ENCODE measurements at places on chromosomes 11 and 22. TPM values are rescaled to one million over a fixed set of nuclear protein-coding genes. Genes with fewer than 3 reads are reported as not detected.

Gene C11orf21
- not detected for total RNA-seq

Gene JAM3
- total RNA-seq: 4.0 TPM

Gene KCNJ1
- total RNA-seq: not detected

Gene OR52H1
- total RNA-seq: not detected

Gene KRTAP5-3
- total RNA-seq: not detected

Gene TRIM22
- 1.1 TPM for total RNA-seq

Gene TMEM191C
- total RNA-seq: 0.66 TPM

Gene APOL5
- not detected for total RNA-seq

Gene DRD4
- total RNA-seq: 0.34 TPM

Gene KRTAP5-10
- not detected for total RNA-seq

Gene MRGPRX4
- total RNA-seq: not detected

Gene PLEKHA7
- 56.2 TPM for total RNA-seq

Gene OR6A2
- not detected for total RNA-seq

Gene ANO9
- 0.70 TPM for total RNA-seq

Gene CARNS1
- 0.12 TPM for total RNA-seq

Gene SYT13
- 5.4 TPM for total RNA-seq

Gene ZNF215
- 0.86 TPM for total RNA-seq

Gene ZNF195
- total RNA-seq: 16.6 TPM

Gene OR51B4
- not detected for total RNA-seq

Gene IGLL5
- total RNA-seq: not detected

Gene PES1
- 115 TPM for total RNA-seq

Gene ZNF280B
- total RNA-seq: 1.1 TPM

Gene FDX1
- 15.0 TPM for total RNA-seq

Gene BDNF
- 9.3 TPM for total RNA-seq

Gene OMP
- total RNA-seq: not detected

Gene OR8G5
- not detected for total RNA-seq

Gene RBMXL2
- not detected for total RNA-seq

Gene LMNTD2
- total RNA-seq: 2.9 TPM

Gene MYO7A
- total RNA-seq: 1.4 TPM

Gene OR2AG2
- total RNA-seq: not detected

Gene OR4D5
- not detected for total RNA-seq

Gene PLEKHB1
- total RNA-seq: 0.63 TPM

Gene MPZL3
- total RNA-seq: 0.25 TPM

Gene HBG2
- not detected for total RNA-seq

Gene UPK3A
- not detected for total RNA-seq

Gene KRTAP5-1
- total RNA-seq: not detected

Gene PANX3
- total RNA-seq: not detected

Gene PATL1
- 46.6 TPM for total RNA-seq

Gene SYCE3
- total RNA-seq: 0.22 TPM

Gene FAT3
- 0.35 TPM for total RNA-seq

Gene MYEOV
- 123 TPM for total RNA-seq

Gene CRYBB2
- not detected for total RNA-seq

Gene NPAS4
- total RNA-seq: not detected

Gene SMIM35
- total RNA-seq: not detected

Gene IL10RA
- total RNA-seq: 0.07 TPM

Gene HOATZ
- not detected for total RNA-seq

Gene OR8G1
- total RNA-seq: not detected

Gene TEX54
- not detected for total RNA-seq

Gene DPP3
- 51.8 TPM for total RNA-seq

Gene MCAM
- total RNA-seq: 11.8 TPM

Gene BAIAP2L2
- 5.1 TPM for total RNA-seq

Gene MMP13
- total RNA-seq: 0.08 TPM

Gene ACRV1
- 0.12 TPM for total RNA-seq

Gene SOX10
- not detected for total RNA-seq

Gene ANO3
- total RNA-seq: 0.03 TPM

Gene CSF2RB
- not detected for total RNA-seq

Gene KRTAP5-9
- total RNA-seq: not detected

Data from A549 treated with AZD2906 at 1 μM for 4 hours (cell line).